ENCODE measurements at places on chromosomes 2 and 18.
A peak's percentile ranks its signal among the peaks of the same experiment; 100 is the strongest.

DNA sequence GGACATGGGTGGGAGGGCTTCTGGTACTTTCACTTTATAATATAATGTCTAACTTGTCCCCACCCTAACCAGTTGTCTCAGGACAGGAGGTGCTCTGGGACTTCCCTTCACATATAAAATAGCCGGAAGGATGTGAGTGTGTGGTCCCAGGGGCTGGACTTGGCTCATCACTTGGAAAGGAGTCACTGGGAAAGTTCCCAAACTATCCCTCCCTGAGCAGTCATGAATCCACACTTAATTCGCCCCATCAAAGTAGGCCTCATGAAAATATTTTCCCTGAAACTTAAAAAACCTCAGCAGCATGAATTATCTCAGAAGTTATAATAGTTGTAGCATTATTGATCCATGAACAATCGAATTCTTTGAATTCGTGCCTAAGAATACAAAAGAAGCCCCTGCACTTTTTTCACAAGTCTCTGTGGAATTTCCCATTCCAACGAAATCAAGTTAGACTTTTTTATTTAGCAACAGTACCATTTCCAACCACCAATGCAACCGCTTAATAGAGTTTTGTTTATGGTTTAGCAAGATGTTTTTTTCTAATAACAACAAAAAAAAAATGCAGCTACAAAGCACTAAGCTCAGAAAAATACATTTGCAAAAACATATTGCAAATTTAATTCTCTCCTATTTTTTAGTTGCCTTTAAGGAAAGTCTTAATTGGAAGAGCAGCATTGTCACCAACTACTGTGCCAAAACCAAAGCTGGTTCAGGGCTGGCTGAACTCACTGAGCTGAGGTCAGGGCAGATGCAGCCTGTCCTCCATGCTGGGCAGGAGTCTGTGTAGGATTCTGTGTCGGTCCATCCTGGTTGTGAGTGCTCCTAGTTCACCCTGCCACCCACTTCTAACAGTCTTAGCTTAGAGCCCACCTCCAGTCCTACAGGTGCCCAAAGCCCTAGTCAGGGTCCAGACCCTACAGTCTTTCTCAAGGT, 68.8 kb upstream of the SPTBN1 start:
- DNase-seq: no peak

GRCh38 chr18:9906481-9906880, 7.3 kb upstream of the VAPA start:
- DNase-seq: peak; percentile 56

DNA sequence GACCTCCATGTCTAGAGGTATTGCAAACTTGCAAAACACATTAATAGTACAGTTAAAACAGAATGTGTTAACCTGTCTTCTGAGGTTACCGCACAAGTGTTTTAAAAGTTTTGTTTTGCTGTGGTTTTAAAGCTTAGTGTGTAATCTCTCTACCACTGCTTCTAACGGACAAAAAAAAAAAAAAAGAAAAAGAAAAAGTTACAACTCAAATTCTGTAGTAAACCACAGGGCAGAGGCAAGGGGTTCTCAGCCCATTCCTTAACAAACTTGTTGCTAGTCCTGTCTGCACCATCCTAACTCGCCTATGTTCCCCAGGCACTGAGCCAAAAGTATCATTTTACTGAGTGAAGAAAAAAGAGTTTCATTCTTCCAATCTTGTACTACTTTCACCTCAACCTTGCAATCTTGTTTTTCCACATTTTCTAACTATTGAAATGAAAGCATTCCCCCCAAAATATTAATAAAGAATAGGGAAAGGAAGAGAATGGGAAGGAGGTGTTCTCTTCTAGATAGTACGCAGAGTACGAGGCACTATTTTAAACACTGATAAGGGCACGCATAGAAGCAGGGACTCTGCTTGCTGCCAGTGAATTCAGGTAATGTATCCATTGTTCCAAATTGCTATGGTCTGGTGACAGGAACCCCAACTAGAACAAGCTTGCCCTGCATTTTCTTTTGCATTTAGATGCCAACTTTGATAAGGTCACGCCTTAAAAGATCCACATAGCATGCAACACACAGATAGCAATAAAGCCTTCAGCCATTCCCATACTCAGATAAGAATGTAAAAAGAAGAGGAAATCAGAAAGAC, 47.1 kb downstream of the IKZF2 start:
- no peak for DNase-seq

DNA sequence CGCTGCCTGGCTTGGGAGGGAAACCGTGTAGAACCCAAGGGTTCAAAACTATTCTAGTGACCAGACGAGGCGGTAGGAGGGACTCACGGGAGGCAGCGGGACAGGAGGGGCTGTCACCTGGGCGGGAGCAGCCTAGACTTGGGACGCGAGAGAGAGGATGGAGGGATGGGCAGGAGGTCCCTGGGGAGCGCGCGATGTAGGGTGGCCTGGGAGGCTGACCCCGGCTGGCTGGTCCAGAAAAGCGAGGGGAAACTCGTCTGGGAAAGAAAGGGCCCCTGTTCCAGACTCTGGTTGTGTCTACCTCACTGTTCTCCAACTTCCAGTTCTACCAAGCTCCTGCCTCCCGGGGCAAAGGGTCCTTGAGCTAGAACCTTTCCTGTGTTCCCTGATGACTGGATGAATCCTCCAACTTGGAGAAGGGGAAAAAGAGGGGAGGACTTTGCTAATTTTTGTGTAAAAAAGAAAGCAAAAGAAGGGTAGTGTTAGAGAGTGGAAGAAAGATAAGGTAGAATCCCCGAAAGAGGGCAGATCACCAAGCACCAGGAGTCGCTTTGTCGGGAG, 1.4 kb downstream of the DOK6 start:
- DNase-seq: no peak

GRCh38 chr2:109448946-109449788, 164.6 kb downstream of the SEPTIN10 start:
- no peak for DNase-seq
